GM19239 (cell line): ENCODE measurements at places on chromosomes 1 and 21.

GRCh38 chr1:35386959-35387358, 118.5 kb downstream of the ZMYM4 start:
- no peak for DNase-seq

DNA sequence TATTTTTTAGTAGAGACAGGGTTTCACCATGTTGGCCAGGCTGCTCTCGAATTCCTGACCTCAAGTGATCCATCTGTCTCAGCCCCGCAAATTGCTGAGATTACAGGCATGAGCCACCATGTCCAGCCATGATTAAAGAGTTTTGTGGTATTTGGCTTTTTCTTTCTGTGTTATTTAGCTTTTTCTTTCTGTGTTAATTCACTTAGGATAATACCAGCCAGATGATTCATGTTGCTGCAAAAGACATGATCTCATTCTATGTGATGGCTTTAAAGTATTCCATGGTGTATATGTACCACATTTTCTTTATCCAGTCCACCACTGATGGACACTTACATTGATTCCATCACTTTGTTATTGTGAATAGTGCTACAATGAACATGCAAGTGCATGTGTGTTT, 1135.2 kb downstream of the AMY1C start:
- no peak for DNase-seq

- no peak for DNase-seq
Measured at GRCh38 chr1:248872752-248873408, 14.0 kb upstream of the ZNF692 start.

DNA sequence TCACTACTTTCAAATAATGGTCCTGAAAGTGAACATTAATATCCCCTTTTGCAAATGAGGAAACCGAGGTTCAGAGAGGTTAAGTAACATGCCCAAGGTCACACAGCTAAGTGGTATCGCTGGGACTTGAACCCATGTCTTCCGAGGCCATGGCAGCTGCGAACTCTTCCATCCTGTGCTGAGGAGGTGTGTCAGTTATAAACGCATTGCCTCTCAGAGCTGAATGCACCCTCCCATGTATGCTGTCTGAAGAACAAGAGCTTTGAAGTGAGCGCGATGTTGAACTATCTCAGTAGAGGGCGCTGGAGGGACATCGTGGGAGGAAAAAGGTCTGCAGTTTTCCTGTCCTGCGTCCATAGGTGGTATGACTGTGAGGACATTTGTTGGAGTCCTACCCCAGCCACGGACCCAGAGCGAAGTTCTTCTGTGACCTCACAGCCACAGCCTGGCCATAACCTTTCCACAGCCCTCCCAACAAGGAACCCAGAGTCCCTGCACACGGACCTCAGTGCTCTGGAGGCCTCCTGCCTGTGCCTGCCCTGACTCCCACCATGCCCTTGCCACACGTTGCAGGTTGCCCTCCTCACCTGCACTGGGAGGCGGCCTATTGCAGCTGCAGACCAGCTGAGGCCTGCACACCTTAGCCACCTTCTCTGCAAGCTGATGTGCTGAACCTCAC, 7.5 kb downstream of the MYOC start:
- peak; percentile 25 for DNase-seq

GRCh38 chr21:38798081-38798480, 7.6 kb upstream of the ETS2 start:
- no peak for DNase-seq

DNA sequence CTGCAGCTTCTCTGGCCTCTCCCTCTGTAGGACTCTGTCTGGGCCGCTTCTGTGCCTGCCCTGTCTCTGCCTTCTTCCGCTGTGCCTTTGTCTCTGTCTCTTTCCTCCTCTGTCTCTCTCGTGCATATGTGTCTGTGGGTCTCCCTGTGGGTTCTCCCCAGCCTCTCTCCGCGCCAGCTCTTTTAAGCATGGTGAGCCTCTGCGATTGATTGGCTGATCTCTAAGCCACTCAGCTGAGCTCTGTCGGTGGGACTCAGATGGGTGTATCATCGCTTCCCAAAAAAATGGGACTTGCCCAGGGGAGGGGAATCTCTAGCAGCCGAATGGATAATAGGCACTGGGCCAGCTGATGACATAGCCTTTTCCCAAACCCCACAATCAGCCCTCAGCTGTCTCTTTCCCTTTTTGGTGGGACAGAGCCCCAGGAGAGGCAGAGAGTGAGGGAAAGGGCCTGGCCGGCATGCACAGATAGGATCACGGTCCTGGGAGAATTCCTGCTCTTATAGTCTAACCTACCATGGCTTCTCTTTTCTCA, at the start of gene ADAMTS4:
ADAMTS4 (minus strand) TSS at position 158 of the 535 bp plus-strand sequence. CDS start 427 bp downstream, outside the sequence.
- DNase-seq, result no peak

DNA sequence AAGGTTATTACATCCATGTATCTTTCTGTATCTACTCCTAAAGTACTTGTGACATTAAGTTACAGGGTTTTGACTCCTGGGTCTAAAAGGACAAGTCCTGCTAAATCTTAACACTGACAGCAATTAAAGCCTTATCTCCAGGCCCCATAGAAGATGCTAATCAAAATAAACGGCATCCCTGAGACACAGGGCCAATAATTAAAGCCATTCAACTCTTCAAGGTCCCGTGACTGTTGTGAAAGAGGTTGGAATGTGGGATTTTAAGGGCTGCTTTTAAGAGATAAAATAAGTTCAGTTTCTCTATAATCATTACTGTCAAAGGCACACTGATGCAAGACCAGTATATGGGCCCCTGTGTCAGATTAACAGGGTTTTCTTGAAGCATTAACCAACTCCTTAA, 8.3 kb downstream of the DNAI4 start:
- DNase-seq, result no peak

GRCh38 chr1:21313203-21313885, 23.1 kb upstream of the ECE1 start:
- DNase-seq, result no peak

- DNase-seq, result peak; percentile 83
Measured at GRCh38 chr21:43362321-43362791, 64.6 kb downstream of the SIK1 start.

- DNase-seq, result no peak
Measured at GRCh38 chr1:153474347-153474746, 13.9 kb upstream of the S100A7 start.

- DNase-seq, result no peak
Measured at GRCh38 chr21:21907271-21907670, 909.1 kb downstream of the NCAM2 start.

- no peak for DNase-seq
Measured at GRCh38 chr1:226730071-226730470, 9.0 kb downstream of the ITPKB start.

GRCh38 chr1:226725897-226726267, 13.2 kb downstream of the ITPKB start:
- no peak for DNase-seq

- DNase-seq, result no peak
Measured at GRCh38 chr1:17674726-17675500, 80.2 kb upstream of the ACTL8 start.

DNA sequence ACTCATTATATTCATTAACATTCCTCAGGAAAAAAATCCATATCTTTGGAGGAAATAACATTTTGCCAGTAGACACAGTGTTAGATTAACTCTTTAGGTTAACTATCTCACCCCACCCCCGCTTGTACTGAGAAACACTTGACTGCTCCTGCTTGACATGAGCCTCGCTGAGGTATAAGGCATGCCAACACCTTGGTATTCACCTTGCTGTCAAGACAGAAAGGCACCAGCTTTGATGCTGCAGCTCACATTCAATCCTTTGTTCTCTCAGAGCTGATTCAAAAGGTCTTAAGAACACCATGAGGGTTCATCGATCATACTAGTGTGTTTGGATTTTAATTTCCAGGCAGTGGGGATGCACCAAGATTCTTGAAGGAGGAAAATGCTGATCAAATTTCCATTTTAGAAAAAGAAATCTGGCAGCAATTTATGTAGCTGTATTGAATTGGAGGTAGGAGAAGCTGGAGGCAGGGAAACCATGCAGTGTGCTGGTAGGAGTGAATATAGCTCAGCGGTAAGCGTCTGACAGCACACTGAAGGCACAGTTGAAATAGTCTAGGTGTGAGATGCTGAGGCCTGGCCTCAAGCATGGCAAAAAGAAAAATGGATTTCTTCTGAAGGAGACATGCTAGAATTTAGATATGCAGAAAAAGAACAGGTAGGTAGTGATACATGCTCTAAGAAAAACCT, 108.0 kb upstream of the ST6GALNAC5 start:
- no peak for DNase-seq

DNA sequence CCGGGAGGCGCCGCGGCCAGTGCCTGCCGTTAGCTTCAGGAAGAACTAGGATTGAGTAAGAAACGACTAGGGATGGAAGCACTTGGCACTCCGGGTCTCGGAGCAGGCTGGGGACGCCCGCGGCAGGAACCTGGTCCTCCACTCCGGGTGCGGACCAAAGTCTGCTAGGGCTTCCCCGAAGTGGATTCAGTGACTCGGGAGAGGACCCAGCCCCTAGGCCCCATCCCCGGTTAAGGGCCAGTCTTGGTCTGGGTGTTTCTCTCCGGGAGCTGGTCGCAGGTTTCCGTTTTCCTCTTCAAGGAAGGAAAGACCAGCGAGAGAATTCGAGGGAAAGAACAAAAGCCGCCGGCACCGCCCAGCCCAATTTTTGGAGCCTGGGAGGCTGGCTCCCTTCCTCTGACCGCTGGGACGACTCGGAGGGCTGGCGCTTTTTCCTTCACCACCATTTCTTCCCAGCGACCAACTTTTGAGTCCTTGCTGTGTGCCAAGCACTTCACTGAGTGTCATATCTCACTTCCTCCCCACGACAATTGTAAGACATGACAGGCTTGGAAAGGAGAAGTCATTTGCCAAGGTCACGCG, 16.8 kb upstream of the STMN1 start:
- no peak for DNase-seq

- DNase-seq, result no peak
Measured at GRCh38 chr1:19596065-19596713, 47.9 kb upstream of the NBL1 start.

- no peak for DNase-seq
Measured at GRCh38 chr1:245957427-245957826, 549.7 kb downstream of the SMYD3 start.

DNA sequence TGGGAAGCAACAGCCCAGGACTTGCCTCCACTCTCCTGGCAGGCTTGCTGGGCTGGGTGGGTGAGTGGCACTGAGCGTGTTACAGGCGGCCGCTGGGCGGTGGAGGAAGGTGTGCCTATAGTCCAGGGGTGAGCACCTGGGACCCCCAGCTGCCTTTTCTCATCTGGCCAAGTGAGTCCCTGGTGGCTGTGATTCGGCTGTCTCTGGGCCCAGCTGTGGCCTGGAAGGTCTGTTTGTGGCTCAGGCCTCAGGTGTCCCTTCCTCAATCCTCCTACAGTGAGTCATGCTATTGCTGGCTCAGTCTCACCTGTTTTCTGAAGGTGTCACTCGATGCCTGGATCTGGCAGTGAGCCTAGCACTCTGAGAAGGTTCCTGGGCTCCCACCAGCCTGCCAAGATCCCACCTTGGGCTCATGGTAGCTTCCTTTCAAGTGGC, 564.2 kb downstream of the PTPRU start:
- no peak for DNase-seq

DNA sequence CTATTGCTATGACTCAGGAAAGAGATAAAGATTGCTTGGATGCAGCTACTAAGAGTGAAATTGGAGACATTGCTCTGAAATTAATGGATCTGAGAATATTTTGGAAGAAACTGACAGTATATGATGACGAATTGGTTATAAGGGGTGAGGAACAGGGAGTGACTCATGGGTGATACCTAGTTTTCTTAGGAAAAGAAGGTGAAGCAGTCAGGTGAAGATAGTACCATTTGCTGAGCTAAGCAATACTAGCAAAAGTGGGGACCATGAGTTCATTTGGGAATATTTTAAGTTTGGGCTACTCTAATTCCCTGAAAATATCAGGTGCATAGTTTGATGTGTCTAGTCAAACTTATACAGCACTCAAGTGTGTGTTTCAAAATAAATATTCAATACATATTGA, 260.1 kb upstream of the NFIA start:
- DNase-seq, result no peak

DNA sequence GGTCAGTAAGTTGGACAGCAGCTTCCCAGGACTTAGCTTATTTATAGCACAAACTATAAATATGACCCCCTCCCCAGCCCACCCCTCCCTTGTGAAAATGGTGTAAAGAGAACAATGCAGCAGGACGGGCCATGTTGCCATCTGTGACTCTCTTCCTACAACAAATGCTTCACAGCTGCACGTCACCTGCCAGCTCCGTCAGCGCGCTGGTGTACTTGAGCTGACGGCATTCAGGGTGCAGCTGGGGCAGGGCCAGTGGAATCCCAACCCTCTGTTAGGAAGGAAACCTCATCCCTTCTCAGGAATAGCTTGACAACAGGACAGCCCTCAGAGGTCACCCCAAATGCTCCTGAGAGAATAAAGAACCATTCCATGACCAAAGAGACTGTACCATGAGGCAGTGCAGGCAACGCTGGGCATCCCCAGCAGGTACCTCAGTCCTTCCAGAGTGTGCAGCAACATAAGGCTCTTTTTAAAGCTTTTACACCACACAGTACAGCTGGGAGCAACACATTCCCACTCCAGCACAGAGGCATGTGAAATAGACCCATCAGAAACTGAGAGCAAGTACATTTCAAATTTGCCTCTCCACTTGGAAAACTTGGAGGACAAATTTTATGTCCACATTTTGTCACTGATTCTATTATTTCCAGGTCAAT, 85.0 kb downstream of the ATP1A1 start:
- DNase-seq, result no peak

GRCh38 chr1:228087771-228088251, 5.3 kb downstream of the ARF1 start:
- DNase-seq, result no peak

DNA sequence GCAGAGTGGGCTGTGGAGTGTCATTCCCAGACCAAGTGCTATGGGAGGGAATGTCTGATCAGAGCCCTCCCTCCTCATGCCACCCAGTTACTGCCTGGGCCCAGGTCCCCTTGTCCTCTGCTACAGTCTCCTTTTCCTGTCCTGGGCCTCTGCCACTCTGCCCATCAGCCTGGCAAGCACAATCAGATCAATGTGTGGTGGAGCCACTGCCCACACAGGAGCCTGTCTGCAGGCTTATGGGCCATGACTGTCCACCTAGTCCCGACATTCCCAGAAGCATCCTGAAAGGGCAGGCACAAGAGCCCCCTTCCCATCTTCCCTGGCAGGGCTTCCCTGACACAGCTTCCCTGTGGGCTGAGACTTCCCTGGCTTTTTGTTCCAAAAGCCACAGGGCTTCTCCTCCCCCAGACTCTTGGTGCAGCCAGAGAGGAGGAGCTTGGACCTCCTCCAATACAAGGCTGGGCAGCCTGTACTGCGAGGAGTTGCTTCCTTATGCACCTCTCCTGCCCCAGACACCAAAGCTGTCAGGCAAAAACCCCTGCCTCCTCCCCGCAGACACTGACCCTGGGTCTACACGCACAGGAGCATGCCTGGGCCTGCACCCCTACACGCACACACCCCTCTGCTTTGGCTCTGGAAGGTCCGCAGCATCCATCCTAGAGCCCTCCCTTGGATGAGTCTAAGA, 29.2 kb upstream of the CNTN2 start:
- DNase-seq, result no peak

- peak; percentile 14 for DNase-seq
Measured at GRCh38 chr1:246117066-246117791, 389.9 kb downstream of the SMYD3 start.

DNA sequence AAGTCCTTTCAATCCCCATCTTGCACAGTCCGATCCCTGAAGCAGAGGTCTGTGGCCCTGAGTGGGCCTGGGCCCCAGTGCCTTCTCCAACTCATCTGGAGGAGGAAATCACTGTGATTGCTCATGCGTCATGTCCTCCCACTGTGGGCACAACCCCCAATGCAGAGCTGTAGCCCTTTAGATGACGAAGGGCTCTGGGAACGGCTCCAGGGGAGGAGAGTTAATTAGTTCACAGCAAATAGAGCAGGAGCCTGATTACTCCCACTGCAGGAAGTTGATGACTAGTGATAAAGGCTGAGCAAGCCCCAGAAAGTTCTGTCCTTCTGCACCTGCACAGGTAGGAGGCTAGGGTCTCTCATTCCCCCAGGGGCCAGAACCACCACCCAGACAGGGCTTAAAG, 111.5 kb downstream of the CCDC185 start:
- DNase-seq, result no peak
